ENCODE measurements at places on chromosomes 6 and 20.

- DNase-seq, result no peak
Observed at GRCh38 chr20:48690888-48691287, 136.9 kb downstream of the PREX1 start.

DNA sequence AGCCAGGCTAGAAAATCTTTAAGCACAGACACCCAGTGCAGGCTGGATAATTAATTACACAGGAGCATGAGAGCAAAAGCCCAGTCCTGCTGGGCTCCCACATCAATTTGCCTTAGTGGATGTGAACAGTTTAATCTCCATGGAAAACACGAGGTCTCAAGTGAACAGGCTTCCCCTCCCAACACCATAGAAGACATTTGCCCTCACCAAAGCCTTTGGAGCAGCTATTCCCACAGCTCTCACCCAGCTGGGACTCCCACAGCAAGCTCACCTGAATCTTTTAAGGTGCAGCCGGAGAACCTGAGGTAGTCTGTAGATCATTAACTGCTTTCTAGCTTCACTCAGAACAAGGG is 12.0 kb downstream of the TOMM6 start:
- DNase-seq, result no peak

- DNase-seq, result no peak
Observed at GRCh38 chr6:43127877-43128276, 43.2 kb upstream of the SRF start.

DNA sequence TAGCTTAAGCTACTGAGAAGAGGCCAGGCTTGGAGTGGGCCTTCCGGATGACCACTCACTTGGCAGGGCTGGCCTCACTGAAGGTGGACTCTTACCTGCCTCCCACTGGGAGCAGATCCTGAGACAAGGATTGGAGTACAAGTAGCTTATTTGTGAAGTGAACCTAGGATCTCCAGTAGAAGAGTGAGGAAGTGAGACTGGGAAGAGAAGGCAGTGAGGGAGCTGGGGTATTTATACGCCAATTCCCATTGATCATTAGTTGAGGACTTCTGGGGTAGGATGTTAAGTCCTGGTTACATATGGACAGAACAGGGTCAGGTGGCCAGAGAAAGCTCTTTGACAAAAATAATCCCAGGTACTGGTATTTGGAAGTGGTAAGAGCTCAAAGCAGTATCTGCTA is 32.3 kb upstream of the RNF24 start:
- no peak for DNase-seq

- DNase-seq, result no peak
Observed at GRCh38 chr20:8518878-8519277, 386.8 kb downstream of the PLCB1 start.

- DNase-seq, result no peak
Observed at GRCh38 chr20:38757145-38757775, 9.0 kb downstream of the ACTR5 start.

DNA sequence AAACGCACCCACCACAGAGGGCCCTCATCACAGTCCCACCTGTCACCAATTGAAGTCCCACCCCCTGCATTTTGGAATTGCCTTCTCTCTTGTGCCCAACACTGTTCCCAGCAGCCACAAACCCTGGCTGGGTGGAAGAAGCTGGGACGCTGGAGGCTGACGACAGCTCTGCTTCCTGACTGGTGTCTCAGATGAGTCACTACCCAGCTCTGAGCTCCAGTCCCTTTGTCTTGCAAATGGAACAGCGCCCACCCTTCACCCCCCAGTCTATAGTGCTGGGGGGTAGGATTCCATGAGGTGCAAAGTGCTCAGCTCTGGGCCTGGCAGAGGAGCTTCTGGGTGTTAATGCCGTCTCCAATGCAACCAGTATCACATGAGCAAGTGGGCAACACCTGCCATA is 85.3 kb downstream of the DLGAP4 start:
- no peak for DNase-seq

DNA sequence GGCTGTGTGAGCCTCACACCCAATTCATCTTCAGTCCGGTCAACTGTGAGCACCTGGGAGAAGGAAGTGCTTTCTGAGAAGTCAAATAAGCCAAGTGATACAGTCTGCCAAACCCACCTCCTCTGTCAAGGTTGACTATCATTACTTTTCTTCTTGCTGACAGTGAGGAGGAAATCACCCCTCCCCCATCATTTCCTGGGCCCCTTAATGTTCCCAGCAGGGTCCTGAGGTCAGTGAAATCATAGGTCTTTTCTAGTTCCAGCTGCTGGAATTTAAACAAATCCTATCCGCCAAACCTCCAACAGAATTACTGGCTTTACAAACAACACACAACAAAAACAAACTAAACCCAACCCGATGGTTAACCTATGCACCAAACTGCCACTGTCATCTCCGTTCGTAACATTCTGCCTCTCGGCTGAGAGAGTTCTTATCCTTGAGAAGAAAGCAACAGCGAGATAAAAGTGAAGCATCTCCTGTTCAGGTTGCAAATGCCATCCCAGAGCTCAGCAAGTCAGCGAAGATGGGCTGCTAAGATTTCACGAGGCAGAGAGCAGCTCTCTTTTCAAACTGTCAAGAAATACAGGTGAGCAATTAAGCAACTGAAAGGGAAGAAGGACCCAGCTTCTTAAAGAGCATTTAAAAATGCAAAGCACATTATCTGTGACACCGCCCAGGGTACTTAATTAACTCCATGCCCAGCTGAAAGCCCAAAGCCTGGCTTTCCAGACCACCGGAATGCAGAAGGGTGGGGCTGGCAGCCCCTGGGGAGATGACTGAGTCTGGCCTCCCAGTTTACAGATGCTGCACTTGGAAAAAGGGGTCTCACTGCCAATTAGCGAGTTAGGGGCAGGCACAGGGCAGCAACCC is 24.7 kb downstream of the GFOD1 start:
- no peak for DNase-seq

- DNase-seq, result no peak
Observed at GRCh38 chr6:76615395-76615794, 542.9 kb upstream of the IMPG1 start.

DNA sequence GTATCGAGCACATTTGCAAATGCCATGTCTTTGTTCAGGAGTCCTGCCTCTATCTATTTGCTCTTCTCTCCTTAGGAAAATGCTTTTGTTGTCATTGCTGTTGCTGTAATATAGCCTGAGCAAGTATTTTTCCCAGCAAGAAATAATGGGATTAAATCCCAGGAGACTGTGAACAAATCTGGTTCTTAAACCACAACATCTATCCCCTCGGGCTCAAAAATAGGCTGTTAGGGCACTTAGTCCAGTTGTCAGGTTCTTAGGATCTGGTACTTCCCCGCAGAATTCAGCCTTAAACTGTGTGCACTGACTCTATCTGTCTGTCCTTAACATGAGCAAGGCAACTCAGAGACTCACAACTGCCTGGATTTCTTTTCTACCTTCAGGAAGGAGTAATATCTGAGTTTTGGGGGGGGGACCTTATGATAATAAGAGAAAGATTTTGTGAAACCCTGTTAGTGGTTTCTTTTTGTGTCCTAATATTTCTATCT is 437.5 kb downstream of the HTR1B start:
- DNase-seq, result no peak

- DNase-seq, result no peak
Observed at GRCh38 chr6:15874326-15874725, 211.5 kb upstream of the DTNBP1 start.

DNA sequence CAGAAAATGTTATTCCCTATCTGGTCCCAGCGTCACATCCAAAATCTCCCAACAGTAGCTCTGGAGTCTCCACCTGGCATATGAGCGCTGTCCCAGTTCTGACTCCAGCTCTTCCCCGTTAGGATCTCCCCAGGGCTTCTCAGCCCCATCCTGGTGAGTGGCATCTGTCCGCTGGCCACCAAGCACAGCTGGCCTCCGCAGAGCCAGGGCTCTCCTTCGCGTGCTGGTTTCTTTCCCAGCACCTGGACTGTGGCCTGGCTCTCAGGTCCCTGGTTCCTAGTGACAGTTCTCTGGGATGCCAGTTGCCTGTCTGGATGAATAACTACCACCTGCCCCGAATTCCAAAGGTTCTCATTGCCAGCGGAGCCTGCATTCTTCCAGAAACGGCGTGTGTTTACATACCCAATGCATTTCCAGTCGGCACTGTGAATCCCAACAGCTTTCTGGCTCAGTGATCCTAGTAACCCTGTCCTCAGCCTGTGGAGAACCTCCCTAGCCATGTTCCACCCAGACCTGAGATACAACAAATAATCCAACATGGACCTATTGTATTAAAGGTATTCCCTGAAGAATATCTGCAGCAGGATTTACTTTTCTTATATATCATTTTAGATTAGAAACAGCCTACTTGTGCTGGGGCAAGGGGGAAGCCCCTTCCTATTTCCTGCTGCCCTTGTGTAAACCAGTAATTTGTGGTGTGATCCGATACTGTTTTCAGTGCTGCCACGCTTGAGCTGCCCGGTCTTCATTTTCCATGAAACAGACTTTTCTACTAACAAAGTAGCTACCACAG is 69.9 kb upstream of the PDE10A start:
- no peak for DNase-seq

DNA sequence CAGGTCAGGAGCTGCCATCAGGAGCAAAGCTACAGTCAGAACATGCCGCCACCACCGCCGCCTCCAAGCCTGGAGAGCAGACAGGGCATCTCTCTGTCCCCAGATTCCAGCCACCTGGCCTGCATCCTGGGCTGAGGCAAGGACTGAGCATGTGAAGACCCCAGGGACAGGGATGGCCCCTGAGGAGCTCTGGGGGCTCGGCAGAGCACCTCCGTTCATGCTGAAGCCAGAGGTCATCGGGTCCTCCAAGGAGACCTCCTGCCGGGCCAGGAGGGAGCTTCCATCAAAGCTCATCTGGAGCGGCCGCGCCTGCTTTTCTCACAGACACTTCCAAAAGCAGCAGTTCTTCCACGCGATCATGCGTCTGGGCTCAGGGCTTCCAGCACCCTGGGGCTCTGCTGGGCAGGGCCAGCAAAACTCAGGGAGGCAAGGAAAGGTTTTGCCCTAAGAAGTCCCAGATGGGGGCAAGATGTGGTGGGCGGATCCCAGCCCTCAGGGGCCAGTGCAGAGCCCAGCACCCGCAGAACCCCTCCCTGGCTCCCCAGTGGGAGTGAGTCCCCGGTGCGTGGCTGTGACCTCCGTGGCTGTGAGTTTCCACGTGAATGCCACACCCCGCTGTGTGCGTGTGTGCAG is 138.4 kb downstream of the TAF4 start:
- no peak for DNase-seq

DNA sequence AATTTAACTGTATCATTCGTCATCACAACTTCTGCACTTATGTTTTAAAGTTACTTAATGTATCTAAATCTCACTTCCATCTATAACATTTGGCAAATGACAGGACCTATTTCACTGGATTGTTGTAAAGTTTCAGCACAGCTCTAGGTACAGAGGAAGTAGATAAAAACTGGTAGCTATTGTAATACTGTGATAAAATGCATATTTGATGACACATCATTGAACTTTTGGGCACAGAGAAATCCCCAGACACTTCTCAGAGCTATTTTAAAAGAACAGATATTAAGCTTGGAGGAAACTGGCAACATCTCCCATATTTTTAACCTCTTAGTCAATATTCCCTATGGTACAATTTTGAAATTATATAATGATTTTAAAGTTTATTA is 138.7 kb downstream of the RFPL4B start:
- DNase-seq, result no peak

- no peak for DNase-seq
Observed at GRCh38 chr20:59002874-59003399, 4.1 kb downstream of the CTSZ start.

GRCh38 chr20:939606-940005 is 23.5 kb upstream of the ANGPT4 start:
- DNase-seq, result no peak

GRCh38 chr20:300345-300990 is 3.1 kb downstream of the ZCCHC3 start:
- no peak for DNase-seq

DNA sequence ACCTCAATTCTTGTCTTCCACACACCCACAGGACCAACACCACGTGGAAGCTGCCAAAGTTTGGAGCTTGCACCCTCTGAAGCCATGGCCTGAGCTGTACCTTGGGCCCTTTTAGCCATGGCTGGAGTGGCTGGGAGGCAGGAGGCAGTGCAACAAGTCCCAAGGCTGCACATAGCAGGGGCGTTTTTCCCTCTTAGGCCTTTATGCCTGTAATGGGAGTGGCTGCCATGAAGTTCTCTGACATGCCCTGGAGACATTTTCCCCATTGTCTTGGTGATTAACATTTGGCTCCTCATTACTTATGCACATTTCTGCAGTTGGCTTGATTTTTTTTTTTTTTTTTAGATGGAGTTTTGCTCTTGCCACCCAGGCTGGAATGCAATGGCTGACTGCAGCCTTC is 44.4 kb upstream of the SLC22A3 start:
- no peak for DNase-seq

- DNase-seq, result no peak
Observed at GRCh38 chr20:47492284-47492683, 9.4 kb upstream of the NCOA3 start.

- DNase-seq, result no peak
Observed at GRCh38 chr6:19662911-19663310, 174.3 kb upstream of the ID4 start.

GRCh38 chr20:32737371-32738223 is 5.7 kb downstream of the COMMD7 start:
- DNase-seq, result peak; percentile 22

DNA sequence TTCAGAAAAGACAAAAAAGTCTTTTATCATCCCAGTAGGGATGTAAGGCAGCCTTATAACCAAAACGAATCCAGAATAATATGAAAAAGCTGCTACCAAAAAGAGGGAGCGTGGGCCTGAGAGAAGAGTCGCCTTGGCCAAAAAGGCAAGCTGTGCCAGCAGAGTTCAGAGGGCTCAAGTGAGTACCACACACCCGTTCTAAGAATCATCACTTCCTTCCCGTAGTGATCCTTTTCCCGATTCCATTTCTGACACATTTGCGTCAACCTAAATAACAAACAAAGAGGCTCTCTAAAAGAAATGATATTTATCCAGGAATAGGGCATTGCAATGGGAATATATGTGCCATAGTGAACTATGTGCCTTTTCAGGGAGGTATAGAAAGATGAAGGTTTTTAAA is 3.8 kb upstream of the TMEM181 start:
- DNase-seq, result no peak

DNA sequence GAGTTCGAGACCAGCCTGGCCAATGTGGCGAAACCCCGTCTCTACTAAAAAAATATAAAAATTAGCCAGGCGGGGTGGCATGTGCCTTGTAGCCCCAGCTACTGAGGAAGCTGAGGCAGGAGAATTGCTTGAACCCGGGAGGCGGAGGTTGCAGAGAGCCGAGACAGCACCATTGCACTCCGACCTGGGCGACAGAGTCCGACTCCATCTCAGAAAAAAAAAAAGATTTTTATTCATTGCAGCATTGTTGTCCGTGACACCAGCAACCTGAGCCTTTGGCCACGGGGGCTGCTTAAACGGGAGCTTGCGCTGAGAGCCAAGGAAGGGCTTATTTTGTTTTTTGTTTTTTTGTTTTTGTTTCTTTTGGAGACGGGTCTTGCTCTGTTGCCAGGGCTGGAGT is 7.3 kb downstream of the ARFGAP1 start:
- DNase-seq, result no peak

GRCh38 chr20:37991908-37992307 is 41.3 kb downstream of the TTI1 start:
- no peak for DNase-seq

Measured in SK-MEL-5 (cell line).